SHP77 (cell line): ENCODE measurements at places on chromosomes 5 and 9.

DNA sequence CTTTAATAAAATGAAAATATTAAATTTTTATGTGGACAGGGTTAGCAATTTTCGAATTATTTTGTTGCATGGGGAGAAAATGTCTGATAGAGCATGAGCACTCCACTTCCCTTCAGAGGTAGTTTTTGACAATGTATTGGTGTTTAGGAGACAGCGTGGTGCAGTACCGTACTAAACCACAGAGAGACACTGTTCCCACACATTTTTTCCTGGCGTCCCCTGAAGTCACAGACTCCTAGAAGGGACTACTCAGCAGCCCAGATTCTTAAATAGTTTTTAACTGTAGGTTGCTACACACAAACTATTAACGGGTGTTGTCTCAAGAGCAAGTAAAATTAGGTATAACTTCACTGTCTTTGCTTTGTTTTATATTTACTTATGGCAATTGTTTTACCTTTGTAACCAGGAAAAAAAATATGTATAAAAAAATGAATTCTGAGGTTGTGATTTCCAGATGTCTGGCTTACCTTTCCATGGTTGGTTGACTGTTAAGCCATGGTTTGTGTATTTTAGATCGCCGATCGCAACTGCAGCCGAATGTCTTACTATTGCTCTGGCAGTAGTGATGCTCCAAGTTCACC is 171.2 kb downstream of the DOCK8 start:
- DNase-seq: no peak

DNA sequence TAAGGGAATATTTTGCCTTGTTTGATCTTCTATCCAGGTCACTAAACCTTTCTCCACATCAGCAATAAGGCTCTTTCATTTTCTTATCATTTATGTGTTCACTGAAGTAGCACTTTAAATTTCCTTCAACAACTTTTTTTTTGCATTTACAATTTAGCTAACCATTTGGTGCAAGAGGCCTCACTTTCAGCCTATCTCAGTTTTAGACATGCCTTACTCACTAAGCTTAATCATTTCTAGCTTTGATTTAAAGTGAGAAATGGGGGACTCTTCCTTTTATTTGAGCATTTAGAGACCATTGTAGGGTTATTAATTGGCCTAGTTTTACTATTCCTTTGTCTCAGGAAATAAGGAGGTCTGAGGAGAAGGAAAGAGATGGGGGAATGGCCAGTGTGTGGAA is 250.5 kb downstream of the AUH start:
- DNase-seq: no peak

DNA sequence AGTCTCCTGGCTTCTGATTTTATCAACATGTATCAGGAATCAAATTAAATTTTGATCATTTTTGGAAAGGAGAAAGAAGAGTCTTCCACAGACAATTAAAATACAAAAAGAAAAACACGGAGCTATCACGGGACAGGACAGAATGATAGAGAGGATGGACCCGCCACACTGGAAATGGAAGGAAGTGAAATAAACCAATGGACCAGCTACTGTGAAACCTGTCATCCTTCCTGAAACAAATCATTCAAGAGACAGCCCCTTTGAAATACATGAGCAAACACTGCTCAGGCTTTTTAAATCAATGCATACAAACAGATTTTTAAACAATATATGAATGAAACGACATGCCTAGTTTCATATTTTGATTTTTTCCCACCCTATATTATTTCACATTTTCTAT is 339.4 kb downstream of the ACTL7B start:
- DNase-seq: no peak

DNA sequence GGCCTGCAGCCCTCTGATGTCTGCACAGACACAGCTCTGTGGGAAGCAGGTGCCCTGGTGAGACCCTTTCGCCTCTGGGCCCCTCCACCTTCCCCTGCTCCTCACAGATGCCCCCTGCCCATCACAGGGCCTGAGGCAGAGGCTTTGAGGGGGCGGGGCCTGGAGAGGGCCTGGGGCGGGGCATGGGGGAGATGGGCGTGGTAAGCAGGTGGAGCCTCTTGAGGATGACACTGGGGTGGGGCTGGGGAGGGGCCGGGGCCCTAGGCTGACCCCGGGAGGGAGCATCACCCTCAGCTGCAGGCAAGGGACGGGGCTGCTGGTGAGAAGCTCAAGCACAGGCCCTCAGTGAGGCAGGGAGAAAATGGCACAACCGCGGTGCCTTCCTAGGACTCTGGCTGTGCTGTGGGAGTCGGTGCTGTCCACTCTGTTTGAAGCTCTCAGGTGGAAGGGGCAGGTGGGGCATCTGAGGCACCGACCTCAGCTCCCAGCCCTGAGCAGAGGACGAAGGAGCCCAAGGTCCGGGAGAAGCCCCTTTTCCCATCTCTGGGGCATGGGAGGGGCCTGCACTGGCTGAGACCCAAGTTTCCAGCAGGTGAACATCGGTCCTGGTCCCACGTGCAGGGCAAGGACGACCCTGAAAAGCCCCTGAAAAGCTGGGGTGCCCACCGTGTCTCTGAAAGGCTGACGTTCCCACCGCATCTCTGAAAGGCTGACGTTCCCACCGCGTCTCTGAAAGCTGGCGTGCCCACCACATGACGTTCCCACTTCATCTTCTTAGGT is 17.5 kb upstream of the SLC9A3 start:
- DNase-seq: no peak

DNA sequence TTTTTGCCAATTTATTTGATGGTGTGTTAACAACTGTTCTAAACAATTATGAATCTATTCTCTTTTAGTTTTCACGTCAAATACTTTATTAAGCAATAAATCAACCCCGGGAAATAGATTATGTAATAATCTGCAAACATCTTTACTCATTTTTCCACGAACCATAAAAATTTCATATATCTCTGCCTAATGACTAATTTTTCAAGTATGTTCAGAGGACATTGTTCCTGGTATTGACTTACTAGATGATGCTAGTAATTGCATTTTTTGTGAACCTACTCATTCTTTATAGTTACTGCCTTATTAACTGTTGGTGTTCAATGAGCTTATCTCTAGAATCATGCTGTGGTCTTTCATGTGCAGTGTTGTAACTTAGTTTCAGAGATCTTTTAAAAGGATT is 41.0 kb upstream of the FBN2 start:
- no peak for DNase-seq

DNA sequence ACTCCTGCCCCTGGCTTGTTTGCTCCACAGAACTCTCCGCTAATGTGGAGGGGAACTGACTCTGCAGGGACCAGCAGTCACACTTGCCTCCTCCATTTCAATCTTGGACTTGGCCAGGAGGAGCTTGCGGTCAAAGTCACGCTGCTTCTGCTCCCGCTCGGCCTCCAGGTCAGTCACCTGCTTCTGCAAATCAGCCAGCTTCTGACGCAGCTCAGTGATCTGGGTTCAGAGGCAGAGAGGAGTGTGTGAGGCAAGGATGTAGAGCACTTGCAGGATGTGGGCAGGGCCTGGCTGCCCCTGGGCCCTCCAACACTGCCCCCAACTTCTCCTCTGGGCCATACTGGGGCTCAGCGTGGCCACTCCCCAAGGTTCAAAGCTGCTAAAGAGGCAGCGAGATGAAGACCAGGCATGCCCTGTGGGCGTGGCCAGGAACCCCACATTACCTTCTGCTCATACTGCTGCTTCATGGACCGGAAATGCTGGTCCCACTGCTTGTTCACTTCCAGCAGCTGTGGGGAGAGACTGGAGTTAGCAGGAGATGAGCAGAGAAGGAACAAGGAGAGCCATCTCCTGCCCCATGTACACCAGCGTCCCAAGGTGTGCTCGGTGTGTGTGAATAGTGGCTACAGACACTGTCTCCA is 22.2 kb downstream of the GPX3 start:
- no peak for DNase-seq

DNA sequence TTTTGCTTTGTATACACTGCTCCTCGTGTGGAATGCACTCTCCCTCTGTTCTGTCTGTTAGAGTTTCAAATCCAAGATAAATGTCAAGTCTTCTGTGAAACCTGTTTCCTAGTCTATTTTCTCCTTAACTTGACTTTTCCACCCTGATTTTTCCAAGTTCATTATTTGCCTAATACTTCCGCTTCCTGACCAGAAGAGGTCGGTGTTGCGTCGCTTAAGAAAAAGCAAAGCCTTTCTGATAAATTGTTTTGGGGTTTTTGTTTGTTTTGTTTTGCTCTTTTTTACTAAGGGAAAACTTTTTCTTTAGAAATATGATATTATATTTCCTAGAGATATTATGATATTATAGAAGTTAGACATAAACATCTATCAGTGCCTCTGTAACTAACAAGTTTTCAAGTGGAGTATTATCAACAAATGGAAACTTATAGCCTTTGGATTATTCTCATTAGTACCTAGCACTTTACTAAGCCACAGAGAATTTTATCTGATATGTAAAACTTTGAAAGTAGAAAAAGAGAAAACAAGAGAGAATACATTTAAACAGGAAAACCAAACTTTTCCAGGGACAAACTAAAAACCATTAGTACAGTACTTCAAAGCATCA is 55.8 kb downstream of the PHAX start:
- DNase-seq: peak; percentile 21

GRCh38 chr9:122475717-122476116 is 2.0 kb downstream of the OR1J1 start:
- DNase-seq: no peak

GRCh38 chr5:73282923-73283322 is 109.9 kb downstream of the TMEM174 start:
- no peak for DNase-seq

GRCh38 chr9:86775718-86776117 is 171.6 kb downstream of the GAS1 start:
- no peak for DNase-seq

- no peak for DNase-seq
Measured at GRCh38 chr9:112361601-112362000, 18.3 kb upstream of the HSDL2 start.

DNA sequence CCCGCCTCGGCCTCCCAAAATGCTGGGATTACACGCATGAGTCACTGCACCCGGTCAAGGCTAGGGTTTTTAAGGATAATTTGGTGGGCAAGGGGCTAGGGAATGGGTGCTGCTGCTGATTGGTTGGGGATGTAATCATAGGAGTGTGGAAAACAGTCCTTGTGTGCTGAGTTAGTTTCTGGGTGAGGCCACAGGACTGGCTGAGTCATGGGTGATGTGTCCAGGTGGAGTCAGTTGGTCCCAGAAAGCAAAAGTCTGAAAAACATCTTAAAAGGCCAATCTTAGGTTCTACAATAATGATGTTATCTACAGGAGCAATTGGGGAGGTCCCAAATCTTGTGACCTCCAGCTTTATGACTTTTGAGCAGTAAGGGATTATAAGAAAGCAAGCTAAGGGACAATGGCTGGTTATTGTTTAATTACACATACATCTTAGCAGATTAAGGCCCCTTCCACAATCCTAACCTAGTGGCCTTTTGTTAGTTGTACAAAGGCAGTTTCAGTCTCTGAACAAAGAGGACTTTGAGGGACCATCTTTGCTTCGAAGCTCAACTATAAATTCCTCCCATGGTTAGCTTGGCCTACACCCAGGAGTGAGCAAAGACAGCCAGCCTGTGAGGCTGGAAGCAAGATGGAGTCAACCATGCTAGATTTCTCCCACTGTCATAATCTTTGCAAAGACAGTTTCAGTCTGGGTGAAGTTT is 5.5 kb upstream of the AOPEP start:
- no peak for DNase-seq

- DNase-seq: no peak
Measured at GRCh38 chr5:81241001-81241400, 7.9 kb downstream of the CKMT2 start.
